ENCODE measurements at places on chromosomes 2 and 18. TPM values are rescaled to one million over a fixed set of nuclear protein-coding genes. Genes with fewer than 3 reads are reported as not detected.

Gene C2orf66
- polyA plus RNA-seq: not detected

Gene SPATA3
- not detected for polyA plus RNA-seq

Gene KCMF1
- polyA plus RNA-seq: 39.9 TPM

Gene PARD6G
- polyA plus RNA-seq: 7.0 TPM

Gene ALK
- 0.41 TPM for polyA plus RNA-seq

Gene ZSWIM2
- not detected for polyA plus RNA-seq

Gene LYPD6B
- 0.22 TPM for polyA plus RNA-seq

Gene CERKL
- 2.2 TPM for polyA plus RNA-seq

Gene NEMP2
- polyA plus RNA-seq: 4.0 TPM

Gene CPLX4
- not detected for polyA plus RNA-seq

Gene CTAGE1
- polyA plus RNA-seq: not detected

Gene MYO1B
- polyA plus RNA-seq: 35.7 TPM

Gene FIGN
- 3.6 TPM for polyA plus RNA-seq

Gene RBKS
- polyA plus RNA-seq: 2.1 TPM

Gene TXNDC2
- polyA plus RNA-seq: 0.17 TPM

Gene MOB4
- polyA plus RNA-seq: 8.0 TPM

Gene RAX
- polyA plus RNA-seq: 0.24 TPM

Gene GRHL1
- 1.0 TPM for polyA plus RNA-seq

Gene SCN3A
- polyA plus RNA-seq: 10.8 TPM

Gene TRIM54
- polyA plus RNA-seq: 0.25 TPM

Gene ATP6V1B1
- polyA plus RNA-seq: 2.4 TPM

Gene DTNA
- polyA plus RNA-seq: 114 TPM

Gene TEKT4
- not detected for polyA plus RNA-seq

Gene GNAL
- polyA plus RNA-seq: 2.7 TPM

Gene TCF23
- polyA plus RNA-seq: not detected

Gene FEV
- 5.9 TPM for polyA plus RNA-seq

Gene EFHD1
- 263 TPM for polyA plus RNA-seq

Gene ZNF804A
- 1.3 TPM for polyA plus RNA-seq

Gene NYAP2
- 0.20 TPM for polyA plus RNA-seq

Gene SCG2
- 63.4 TPM for polyA plus RNA-seq

Gene HOXD13
- polyA plus RNA-seq: 9.8 TPM

Gene ZEB2
- polyA plus RNA-seq: 28.2 TPM

Gene GALNT13
- polyA plus RNA-seq: 1.7 TPM
